Fibroblast of villous mesenchyme (primary cell): ENCODE measurements at places on chromosomes 4 and X.

- DNase-seq: no peak
Measured at GRCh38 chr4:115780835-115781234, 667.4 kb upstream of the NDST4 start.

- DNase-seq: no peak
Measured at GRCh38 chr4:128600410-128600809, 209.1 kb upstream of the JADE1 start.

DNA sequence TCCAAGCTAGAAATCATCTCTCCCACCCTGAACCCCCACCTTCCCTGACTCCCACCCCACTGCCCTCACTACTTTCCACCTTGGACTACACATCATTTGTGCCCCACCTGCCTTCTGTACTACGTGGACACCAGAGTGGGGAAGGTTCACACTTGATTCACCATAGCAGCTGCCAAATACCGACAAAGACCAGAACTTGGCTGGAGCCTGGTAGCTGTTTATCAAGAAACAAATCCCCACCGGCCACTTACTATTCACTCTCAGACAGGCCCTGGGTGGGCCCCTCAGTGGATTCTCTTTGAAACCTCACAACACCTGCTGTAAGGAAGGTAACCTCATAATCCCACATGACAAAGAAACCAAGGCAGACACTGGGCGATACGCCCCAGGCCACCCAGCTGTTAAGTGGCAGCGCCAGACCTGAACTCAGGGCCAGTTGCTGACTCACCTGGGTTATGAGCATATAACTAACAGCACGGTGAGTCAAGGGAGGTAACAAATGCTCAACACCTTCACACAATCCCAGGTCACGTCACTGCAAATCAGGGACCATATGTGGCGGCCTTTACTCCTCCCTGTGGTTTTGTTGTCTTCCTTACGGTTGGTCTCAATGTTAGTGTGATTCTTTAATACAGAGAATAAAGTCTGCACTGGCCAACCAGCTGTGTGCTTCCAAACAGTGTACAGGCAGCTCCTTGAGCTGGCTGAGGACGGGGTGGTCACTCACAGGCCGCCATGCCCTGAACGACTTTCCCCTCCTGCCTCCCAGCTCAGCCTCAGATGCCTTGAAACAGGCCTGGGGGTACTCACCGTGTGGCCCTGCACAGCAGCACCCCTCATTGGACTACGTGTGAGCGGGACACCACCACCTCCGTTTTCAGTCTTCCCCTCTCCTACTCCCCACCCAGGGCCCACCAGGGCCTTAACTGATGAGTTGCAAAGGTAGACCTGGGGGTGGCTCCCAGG, 7.5 kb downstream of the WDR1 start:
- DNase-seq: peak; percentile 46

GRCh38 chr4:31427691-31428090, 707.5 kb downstream of the PCDH7 start:
- no peak for DNase-seq

- DNase-seq: no peak
Measured at GRCh38 chr4:168734703-168735678, 238.1 kb downstream of the PALLD start.

- no peak for DNase-seq
Measured at GRCh38 chr4:155207534-155208257, 740 bp upstream of the NPY2R start.

DNA sequence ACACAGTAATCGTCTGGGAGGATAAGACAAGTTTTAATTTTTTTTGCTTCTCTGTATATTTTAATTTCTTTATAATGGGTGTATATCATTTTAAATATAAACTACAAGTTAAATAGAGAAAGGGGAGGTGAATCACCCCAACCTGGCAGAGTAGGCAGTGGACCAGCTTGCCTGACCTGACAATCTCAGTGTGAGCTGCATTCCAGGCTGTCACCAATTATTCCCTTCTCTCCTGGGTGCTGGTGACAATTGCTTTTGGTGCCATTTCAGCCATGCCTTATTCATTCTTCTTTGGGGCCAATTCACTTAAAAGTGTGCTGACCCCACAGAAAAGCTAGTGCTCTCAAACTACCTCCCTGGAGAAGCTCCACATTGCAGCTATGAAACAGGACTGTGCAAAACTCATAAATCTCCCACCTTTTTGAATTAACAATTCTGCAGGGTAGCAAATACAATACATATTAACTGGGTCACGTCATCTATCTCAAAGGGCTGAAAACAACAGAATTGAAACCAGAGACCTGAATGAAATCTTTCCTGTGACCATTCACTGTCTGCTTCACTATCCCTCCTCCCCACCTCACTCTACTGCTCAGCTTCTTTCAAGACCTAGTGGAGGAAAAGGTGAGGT, 359.0 kb downstream of the HS3ST1 start:
- DNase-seq: no peak

DNA sequence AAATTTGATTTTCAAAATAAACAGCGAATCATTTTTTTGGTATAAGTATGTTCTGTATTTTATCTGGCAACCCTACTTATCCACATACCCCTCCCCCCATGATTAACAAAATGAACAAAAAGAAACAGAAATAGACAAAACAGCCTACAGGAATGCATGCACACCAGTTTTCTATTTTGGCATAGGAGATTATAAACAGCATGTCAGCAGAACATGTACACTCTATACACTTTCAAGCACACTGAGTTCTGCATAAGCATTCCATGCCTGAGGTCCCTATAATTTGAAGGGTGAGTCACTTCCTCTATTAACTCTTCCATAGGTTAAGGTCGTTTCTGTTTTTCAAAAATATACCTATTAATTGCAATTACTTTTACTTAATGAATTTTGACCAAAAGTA, 28.0 kb upstream of the ZNF280C start:
- peak; percentile 37 for DNase-seq

DNA sequence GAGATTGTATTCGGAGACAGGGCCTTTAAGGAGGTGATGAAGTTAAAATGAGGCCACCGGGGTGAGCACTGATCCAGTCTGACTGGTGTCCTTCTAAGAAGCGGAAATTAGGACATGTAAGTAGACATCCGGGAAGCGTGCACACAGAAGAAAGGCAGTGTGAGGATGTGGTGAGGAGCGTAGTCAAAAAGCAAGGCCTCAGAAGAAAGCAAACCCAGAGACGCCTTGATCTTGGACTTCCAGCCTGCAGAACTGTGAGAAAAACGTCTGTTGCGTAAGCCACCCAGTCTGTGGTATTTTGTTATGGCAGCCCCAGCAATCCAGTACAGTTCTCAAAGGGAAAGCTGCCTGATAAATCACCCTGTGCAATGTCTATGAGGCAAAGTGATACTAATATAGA, 153.5 kb downstream of the KCNIP4 start:
- DNase-seq: peak; percentile 68

- peak; percentile 71 for DNase-seq
Measured at GRCh38 chr4:19982556-19982955, 269.1 kb upstream of the SLIT2 start.

DNA sequence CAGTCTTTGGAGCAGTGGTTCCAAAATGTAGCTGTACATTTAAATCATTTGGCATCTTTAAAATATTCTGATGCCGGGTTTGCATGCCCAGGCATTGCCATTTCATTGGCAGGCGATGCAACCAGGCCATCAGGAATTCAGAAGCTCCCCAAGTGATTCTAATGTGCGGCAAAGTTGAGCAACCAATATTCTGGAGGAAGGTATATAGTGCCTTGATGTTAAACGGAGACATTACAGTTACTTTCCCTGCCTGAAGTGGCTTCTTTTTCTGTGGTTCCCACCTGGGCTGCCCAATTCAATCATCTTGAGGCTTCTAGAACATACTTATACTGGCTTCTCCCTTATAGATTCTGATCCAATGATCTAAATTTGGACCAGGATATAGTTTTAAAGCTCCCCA, 68.7 kb upstream of the PGM2 start:
- no peak for DNase-seq

DNA sequence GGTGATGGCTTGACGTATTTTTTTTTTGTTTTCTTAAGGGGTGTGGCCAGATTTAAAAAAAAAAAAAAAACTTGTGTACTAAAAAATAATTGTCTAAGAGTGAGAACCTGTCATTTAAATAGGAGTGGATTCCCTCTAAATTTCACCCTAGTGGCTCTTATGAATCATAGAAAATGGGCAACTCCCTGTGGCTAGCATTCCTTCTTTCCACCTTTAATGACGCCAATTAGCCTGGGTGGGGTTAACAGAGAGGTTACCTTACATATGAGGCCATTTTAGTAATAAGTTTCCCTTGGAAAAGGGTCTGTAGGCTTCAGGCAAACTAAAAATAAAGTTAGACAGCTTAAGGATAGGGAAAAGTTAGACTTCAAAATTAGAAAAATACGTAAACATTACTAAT, 223.5 kb upstream of the FAM241A start:
- DNase-seq: no peak

DNA sequence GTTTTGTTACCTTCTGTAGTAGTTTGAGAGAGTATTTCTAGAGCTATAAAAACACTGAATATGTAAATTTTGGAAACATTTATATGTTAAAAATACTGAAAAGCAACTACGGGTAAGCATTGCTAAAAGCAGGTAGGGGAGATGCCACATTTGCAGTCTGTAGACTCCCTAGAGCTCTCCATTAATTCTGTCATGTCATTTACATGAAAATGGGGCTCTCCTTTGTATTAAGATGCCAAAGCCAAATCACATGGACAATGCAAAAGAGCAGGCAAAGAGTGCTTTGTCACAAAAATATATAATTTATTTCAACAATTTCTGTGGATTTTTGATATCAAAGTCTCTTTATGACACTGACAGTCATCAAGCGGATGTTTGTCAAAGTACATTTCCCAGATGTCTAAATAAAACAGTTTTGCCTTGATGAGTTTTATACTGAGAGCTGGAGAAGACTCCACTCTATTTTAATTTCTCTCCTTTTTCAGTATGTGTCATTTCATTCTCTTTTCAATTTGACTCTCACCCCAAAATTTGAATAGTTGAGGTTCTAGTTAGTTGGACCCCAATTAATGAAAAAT, 51.8 kb downstream of the LDB2 start:
- no peak for DNase-seq

DNA sequence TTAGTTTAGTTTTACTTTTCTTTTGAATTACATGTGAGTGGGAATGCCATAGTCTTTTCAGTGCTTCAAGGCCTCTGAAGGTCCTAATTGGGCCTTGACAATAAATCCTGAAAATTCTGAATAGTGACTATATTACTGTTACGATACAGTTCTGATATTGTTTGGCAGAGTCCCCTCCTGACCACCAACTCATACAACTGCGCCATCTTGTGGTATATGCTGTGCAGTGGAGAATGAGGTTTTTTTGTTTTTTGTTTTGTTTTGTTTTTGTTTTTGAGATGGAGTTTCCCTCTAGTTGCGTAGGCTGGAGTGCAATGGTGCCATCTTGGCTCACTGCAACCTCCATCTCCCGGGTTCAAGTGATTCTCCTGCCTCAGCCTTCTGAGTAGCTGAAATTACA, 56.6 kb upstream of the CHRDL1 start:
- DNase-seq: peak; percentile 16

GRCh38 chr4:1396806-1397455, 9.3 kb downstream of the NKX1-1 start:
- DNase-seq: no peak

- peak; percentile 4 for DNase-seq
Measured at GRCh38 chrX:115413246-115413878, 123.8 kb downstream of the LUZP4 start.

DNA sequence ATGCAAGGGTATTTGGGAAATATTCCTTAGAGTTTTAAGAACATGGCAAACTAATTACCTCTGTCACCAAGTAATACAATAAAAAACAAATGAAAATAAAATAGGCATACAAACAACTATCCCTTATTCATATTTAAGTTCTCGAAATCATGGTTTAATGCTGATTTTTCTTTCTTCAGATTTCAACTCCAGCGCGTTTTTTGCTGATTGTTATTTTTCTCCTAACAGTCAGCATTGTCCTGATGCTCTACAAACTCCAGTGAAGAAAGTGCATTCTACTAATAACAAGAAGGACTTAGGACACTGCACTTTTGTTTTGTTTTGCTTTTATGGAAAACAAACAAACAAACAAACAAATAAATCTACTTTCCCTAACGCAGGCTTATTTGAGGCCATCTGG, 282.4 kb downstream of the FSTL5 start:
- DNase-seq: no peak

DNA sequence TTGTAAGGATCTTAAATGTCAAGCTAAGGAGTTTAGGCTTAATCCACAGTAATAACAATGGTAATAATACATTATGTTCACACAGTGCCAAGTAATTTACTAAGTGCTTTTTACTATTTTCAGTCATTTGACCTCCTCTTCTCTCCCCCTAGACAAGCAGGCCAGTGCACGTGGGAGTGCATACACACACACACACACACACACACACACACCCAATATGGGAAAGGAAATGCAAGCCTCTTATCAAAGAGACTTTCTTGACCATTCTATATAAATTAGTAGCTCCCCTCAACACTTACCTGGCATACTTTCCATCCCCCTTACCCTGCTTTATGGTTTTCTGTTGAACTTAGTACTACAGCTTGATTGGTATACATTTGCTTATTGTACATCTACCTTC, 3.8 kb upstream of the GPRIN3 start:
- DNase-seq: no peak

- no peak for DNase-seq
Measured at GRCh38 chr4:142700531-142700930, 145.6 kb downstream of the INPP4B start.

DNA sequence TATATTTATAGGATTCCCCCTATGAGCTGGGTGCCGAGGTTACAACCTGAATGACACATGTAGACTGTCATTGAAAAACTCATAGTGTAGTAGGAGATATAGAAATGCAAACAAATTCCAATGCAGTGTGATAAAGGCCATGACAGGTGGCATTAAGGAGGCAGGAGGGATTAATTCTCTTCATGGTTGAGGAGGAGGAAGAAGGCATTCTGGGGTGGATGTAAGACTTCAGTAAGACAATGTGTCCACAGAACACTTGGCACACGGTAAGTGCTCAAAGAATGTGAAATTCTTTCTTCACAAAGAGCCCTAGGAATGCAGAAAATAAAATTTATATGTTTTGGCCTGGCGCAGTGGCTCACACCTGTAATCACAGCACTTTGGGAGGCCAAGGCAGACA, 136.5 kb downstream of the RBM47 start:
- DNase-seq: no peak

DNA sequence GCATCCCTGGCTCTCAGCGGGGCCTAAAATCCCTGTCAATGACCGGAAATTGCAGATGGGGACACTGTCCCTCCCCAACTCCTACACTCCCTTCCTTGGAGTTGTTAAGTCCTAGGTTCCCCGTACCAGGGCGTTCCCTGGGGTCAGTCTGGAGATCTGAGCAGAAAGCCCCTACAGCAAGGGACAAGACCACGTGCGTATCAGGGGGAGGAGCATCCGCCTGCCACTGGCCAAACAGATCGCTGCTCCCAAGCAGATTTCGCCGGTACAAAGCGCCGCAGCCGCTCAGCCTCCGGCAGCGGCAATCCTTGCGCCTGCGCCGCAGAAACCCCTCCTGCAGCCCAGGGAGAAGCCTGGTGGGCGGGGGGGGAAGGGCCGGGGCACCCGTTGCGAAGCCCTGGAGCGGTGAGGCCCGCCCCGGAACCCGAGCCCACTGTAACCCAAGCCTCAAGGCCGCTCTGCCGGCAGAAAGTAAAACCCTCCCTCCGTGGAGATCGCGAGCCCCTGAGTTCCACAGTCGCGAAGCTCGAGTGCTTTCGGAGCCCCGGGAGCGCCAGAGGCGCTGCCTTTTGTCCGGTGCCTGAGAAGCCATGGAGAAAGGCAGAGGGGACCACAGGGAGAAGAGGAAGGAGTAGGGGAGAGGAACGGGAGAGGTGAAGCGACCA, 2.7 kb downstream of the CRMP1 start:
- DNase-seq: no peak
